ENCODE measurements at places on chromosomes 7 and 10.

DNA sequence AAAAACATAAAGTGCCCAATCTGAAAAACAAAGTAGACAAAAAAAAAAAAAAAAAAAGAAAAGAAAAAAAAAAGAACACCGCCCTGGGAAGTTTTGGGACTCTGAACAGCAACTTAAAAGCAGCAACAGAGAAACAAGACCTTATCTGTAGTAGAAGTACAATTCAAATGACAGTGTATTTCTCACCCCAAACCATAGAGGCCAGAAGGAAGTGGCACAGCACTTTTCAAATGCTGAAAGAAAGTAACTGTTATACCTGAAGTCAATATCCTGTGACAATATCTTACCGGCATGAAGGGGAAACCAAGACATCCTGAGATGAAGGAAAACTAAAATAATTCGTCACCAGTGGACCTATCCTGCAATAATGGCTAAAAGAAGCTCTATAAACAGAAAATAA lies 112.1 kb downstream of the DNAJC1 start:
- DNase-seq: no peak

DNA sequence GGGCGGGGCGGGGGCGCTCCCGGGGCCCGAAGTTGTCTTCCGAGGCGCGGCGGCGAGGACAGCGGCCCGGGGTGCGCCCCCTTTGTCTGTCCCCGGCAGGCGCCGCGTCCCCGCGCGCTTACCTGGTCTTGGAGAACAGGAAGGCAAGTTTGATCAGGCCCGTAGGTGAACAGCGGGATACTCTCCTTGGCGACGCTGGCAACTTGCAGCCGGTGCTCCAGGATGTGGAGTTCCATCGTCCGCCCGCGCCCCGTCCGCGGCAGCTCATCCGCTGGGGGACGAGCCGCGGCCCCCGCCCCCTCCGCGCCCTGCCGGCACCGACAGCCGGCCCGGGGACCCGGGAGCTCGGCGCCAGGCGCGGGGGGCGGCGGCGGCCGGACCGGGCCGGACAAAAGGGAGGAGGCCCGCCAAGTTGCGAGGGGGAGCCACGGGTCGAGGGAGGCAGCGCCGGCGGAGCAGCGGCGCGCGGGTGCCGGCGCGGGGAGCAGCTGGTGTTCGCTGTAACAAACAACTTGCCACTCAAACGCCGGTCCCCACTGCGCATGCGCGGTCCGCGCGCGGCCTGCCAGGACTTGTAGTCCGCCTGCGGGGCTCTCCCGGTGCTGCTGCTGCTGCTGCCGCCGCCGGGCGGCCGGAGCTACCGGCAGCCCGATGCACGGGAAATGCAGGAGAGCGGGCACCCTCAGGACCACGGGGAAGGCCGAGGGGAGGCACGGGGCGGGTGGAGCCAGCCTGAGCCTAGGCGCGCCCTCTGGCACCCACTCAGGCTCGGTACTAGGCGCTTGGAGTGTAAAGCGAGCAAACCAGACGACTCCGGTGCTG lies 35.6 kb upstream of the SPDYE3 start:
- DNase-seq: peak; percentile 99

GRCh38 chr10:76338187-76338586 lies 906.8 kb downstream of the LRMDA start:
- no peak for DNase-seq

DNA sequence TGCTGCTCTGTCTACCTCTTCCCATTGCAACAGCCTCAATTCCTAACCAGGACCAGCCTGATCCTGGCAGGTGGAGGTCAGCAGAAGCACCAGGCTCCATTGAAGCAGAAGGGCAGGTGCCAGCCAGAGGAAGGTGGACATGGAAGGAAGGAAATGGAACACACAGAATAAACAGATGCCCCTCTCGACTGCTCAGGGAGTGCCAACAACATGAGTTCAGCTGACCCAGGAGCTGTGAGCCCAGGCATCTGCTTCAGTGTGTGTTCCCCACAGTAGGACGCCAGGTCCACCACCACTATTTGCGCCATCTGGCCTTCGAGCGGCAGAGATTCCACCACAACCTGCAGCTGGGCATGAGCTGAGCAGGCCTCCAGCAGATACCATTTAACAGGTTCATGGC lies 56.7 kb downstream of the GPAM start:
- no peak for DNase-seq

GRCh38 chr10:97407211-97407951 lies 6.2 kb upstream of the RRP12 start:
- peak; percentile 54 for DNase-seq

- no peak for DNase-seq
Measured at GRCh38 chr10:68010426-68010940, 64.6 kb downstream of the HERC4 start.

DNA sequence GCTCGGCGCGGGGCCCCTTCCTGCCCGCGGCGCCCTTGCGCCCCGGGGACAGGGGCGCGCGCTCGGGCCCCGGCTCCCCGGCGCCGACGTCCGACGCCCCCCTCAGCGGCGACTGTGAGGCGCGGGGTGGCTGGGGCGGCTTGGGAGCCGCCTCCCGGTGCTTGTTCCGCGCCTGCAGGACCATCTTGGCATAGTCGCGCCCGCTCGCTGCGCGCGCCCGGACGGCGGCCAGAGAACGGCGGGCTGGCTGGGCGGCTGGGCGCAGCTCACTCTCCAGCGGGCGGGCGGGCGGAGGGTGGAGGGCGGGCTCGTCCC lies at the start of gene DPY19L1:
Gene DPY19L1, minus strand, starts transcription at position 275 of the 315 bp plus-strand sequence. Its CDS starts 91 bp downstream, at position 184.
- no peak for DNase-seq

- DNase-seq: peak; percentile 21
Measured at GRCh38 chr7:51467384-51468017, 150.9 kb upstream of the COBL start.

- DNase-seq: no peak
Measured at GRCh38 chr10:30463944-30464451, 30.0 kb downstream of the MAP3K8 start.

DNA sequence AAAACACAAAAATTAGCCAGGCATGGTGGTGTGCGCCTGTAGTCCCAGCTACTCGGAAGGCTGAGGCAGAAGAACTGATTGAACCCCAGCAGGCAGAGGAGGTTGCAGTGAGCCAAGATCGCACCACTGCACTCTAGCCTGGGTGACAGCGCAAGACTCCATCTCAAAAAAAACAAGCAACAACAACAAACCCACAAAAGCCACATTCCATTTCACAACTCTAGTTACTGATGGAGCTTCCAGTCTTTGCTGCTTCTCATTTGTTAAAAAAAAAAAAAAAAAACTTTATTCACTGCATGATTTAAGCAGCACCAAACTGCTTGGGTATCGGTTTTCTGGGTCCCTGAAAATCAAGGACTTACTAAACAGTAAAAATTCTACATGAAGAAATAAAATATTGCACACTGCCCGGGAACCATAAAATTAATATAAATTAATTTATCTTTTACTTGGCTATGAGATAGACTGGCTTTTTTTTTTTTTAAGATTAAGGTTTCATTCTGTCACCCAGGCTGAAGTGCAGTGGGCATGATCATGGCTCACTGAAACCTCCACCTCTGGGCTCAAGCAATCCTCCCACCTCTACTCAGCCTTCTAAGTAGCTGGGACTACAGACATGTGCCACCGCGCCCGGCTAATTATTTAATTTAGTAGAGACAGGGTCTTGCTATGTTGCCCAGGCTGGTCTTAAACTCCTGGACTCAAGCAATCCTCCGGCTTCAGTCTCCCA lies 42.0 kb downstream of the SRPK2 start:
- no peak for DNase-seq
